Activated naive CD4-positive, alpha-beta T cell treated with anti-CD3 and anti-CD28 coated beads for 36 hours (primary cell): ENCODE measurements at places on chromosomes 4 and X.
A peak's percentile ranks its signal among the peaks of the same experiment; 100 is the strongest.

DNA sequence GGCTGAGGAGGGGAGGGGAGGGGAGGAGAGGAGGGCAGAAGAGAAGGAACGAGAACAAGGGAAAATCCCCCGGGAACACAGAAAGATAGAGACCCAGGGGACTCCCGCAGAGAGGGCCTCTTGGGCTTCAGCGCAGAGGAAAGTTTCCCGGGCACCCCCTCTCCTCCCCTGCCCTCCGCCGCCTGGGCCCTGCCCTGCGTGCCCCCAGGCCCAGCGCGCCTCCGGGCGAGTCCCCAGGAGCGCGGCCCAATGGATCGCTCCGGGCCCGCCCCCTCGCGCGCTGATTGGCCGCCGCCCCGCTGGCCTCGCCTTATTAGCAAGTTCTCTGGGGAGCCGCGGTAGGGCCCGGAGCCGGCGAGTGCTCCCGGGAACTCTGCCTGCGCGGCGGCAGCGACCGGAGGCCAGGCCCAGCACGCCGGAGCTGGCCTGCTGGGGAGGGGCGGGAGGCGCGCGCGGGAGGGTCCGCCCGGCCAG, at the start of gene MSX1:
Gene MSX1, plus strand, starts transcription at position 341 of the 474 bp plus-strand sequence. CDS start 235 bp downstream, outside the sequence.
- DNase-seq, result peak; percentile 64

GRCh38 chr4:102623622-102624021, 122.5 kb downstream of the NFKB1 start:
- no peak for DNase-seq

- no peak for DNase-seq
Observed at GRCh38 chr4:41236032-41236431, 20.7 kb upstream of the UCHL1 start.

DNA sequence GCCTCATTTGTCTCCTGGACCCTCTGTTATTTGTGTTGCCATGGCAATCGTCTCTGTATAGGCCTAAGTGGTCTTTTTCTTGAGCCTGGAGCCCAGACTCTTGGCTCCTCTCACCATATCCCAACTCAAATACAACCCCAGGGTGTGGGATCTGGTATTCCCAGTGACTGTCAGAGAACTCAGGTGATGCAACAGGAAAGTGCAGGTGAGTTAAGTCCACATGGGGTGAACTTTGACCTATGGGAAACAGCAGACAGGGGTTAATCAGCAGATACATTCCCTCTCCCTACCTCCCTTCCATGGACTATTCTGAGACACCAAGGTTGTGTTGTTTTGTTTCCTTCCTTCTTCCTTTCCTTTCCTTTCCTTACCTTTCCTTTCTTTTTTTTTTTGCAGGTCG, 130.9 kb upstream of the RPS6KA3 start:
- DNase-seq, result no peak

DNA sequence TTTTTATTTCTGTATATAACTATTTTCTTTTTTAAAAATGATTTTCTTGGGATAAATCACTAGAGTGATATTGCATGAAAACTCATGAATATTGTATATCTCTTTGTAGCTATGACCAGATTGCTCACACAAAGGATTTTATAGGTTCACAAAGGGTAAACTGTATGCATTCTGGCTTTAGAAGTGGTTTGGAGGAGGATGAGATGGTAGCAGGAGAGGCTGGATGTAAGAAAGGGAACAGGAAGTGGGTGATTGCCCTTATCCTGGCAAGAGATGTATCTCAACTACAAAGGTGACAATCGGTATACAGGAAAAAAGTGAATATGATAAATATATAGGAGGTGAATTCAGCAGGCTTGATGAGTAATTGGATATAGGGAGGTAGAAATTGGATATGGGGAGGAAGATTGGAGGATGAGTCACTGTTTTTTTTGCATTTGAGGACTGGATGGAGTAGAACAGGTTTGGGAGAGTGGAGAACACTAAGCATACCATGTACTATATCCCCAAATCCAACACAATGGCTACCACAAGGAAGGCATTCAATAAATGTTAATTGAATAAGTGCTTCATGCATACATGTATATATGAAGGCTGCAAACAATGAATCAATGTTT, 9.9 kb downstream of the FGG start:
- no peak for DNase-seq

- no peak for DNase-seq
Observed at GRCh38 chrX:72712094-72712755, 1.9 kb downstream of the PHKA1 start.

DNA sequence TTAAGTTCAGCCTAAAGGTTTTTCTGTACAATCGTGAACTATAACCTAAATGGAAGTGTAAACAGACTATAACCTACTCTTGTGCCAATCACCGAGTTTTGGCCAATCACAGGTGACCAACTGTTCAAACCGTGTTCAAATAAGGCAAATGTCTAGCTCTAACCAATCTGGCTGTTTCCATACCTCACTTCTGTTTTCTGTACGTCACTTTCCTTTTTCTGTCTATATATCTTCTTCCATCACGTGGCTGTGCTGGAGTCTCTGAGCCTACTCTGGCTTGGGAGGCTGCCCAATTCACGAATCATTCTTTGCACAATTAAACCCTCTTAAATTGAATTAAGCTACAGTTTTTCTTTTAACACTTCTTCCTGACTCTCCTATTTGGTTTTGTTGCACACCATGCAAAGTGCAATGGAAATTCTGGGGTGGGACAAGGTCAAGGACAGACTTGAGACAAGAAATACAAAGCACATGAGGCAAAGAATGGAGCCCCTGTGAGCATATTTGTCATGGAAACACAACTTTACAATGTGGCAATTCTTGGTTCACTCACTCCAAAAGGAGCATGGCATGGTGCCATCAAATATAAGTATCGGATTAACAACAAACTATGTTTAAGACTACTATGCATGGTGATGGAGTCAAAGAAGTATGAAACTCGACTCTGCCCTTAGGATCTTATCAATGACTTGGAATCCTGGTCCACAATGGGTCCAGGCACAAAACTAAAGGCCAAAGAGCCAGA, 115.7 kb upstream of the FAM9B start:
- no peak for DNase-seq

- no peak for DNase-seq
Observed at GRCh38 chrX:47574076-47574546, 8.1 kb upstream of the TIMP1 start.

DNA sequence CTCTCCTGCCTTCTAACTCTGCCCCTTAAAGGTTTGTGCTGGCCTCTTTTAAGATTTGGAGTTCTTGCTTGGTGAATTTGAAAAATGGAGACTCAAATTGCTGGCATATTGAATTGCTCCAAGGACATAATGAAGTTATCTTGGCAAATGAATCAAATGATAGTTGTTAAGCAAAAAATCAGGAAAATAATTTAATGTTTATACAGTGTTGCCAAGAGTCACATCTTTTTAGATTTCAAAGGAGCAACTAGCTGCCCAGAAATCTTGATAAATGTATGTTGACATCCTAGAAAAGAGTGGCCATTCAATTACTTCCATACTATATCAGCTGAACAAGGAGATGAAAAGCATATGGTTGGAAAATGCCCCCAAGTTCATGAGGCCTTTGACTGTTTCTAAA, 610.0 kb upstream of the LCORL start:
- no peak for DNase-seq

DNA sequence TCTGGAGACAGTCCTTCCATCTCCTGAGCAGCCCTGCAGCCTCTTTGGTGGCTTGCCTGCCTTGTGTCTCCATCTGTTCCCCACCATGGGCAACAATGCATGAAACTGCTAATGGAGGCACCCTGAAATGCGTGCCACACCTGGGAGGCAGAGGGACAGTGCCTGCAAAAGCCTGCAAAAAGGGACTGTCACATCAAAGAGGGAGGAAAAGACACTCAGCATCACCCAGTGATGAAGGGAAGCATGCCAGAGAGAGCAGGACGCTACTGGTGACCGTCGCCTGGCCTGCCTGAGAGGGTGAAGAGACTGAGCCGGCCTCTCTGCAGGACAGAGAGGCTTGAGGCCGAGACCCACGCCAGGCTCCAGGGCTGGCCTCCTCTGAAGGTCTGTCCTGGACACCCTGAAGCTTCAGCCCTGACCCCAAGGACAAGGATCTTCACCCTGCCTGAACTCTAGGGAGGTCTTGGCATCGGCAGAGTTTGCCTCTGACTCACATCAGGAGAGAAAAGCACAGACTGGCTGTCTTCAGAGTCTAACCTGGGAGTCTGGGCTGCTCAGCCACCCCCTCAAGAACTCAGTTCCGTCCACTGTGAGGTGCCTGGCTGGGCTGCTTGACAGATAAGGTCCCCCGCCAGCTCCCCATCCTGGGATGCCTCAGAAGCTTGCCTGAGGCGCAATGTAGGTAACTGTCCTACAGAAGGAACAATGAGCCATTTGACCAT, 8.1 kb downstream of the ACSL1 start:
- no peak for DNase-seq

DNA sequence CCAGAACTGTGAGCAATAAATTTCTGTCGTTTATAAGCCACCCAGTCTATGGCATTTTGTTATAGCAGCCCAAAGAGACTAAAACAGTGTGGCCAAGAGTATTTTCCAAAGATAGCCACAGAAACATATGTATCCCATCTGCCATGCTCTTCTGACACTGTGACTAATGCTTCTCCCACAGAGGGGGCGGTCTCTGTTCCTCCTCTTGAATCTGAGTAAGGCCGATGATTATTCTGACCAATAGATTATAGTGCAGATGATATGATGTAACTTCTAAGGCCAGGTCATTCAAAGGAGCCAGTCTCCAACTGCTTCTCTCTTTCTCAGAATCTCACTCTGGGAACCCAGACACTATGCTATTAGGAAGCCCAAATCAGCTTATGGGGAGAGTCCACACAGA, 570.7 kb downstream of the BCOR start:
- DNase-seq, result no peak

DNA sequence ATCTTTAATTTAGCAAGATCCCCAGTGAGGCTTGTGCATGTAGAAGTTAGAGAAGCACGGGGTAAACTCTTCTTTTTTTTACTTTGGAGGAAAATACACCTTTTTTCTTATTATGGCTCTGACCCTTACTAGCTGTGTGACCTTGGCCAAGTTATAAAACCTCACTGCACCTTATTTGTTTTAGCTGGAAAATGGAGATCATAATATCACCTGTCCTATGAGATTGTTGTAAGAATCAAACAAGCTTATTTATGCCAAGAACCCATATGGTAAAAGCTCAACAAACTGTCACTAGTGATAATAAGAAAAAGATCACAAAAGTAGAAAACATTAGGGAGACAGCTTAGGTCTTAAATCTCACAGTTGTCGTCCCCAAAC, 126.6 kb downstream of the PTTG2 start:
- DNase-seq, result no peak

DNA sequence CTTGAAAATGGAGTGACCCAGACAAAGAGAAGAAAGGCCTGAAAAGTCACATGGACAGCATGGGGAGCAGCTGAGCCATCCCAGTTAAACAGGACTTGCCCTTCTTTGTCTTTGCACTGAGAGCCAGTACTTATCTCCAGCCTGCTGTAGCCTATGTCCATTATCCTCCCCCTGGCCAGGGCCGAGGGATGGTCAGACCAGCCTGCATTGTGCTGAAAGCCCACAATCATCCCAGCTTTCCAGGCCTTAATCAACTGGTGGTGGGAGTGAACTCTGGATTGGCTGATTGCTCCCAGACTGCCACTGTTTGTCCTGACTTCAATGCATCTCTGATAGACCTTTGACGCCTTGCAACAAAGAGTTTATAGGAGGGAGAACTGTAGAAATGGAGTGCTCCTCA, 453.1 kb downstream of the EPHA5 start:
- no peak for DNase-seq

DNA sequence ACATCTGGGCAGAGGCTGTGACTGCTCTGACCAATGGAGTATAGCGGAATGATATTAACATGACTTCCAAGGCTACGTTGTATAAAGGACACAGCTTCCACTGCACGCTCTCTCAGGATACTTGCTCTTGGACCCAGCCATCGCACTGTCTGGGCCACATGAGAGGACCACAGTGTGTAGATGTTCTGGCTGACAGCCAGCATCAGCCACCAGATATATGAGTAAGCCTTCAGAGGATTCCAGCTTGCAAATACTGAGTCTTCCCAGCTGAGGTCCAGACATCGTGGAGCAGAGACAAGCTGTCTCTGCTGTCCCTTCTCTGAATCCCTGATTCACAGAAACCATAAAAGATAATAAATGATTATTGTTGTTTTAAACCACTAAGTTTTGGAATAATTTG, 146.8 kb upstream of the USP9X start:
- DNase-seq, result no peak

DNA sequence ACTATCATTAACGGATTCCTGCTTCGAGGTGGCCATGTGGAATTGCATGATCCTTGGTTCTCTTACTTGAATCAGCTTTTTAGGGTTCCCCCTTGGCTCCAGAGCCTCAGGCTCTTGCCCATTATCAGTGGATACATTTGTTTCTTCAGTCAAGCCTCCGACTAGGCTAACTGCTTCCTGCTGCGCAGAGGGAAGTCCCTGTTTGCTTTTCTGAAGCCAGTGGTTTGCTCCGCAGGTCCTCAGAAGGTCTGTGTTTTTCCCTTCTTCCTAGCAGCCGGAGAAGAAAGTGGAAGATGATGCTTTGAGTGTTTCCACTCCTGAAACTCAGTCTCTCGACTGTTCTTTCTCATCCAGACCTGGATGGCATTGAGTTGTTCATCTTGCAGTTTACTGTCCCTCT, 20.6 kb downstream of the SRD5A3 start:
- DNase-seq, result no peak

DNA sequence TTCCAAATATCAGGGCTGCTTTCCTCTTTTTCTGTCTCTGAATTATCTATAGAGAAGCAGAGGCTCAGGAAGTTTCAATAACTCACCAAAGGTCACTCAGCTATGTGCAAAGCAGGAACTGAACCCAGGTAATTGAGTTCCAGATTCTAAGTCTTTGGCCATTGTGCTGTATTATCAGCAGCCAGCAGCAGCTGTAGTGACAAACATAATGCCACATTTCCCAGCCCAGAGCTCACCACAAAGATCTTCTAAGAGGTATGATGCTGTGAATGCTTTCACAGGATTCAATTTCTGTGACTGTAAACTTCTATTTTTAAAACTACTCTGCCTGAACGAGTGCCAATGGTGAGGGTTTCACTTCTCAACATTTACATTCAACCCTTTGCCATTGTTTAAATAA, 56.4 kb downstream of the SPOCK3 start:
- no peak for DNase-seq
